ENCODE measurements at places on chromosomes 4 and X.

DNA sequence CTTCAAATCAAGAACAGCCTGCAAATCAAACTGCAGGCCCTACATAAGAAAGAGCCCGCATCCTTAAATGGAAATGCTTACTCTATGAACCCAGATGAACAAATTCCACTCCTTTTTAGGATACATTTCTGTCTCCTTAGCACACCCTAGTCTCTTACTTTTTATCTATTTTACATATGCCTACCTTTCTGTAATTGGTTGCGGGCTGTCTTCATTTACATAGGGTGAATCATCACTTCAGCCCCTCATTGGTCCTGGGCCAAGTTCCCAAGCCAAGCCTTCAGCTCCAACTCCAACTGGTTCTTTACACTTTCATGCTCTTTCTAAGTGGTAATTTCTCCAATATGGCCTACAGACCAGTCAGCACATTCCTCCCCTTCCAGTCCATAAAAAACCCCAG lies 219.3 kb downstream of the TRAM1L1 start:
- peak; percentile 4 for DNase-seq

GRCh38 chr4:3199653-3200422 lies 49.1 kb upstream of the MSANTD1 start:
- DNase-seq: peak; percentile 33

GRCh38 chrX:124862301-124862700 lies 457.4 kb upstream of the TEX13C start:
- DNase-seq: no peak

DNA sequence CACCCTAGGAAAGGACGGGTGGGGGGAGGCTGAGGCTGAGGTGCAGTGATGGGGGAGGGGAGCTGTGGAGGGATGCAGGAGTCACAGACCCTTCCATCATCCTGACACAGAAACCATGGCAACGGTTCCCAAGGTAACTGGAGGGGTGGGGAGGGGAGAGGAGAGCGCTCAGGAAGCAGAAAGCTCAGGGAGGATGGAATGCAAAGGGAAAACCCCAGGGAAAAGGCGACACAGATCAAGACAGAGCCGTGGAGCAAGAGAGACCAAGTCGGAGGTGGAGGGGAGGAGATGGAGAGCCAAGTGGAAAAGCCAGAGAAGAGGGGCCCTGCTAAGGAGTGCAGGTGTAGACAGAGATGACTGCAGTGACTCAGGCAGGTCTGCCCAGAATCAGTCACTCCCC lies 14.5 kb downstream of the L1CAM start:
- no peak for DNase-seq

GRCh38 chrX:103562801-103563200 lies 22.5 kb upstream of the TCEAL4 start:
- DNase-seq: no peak

DNA sequence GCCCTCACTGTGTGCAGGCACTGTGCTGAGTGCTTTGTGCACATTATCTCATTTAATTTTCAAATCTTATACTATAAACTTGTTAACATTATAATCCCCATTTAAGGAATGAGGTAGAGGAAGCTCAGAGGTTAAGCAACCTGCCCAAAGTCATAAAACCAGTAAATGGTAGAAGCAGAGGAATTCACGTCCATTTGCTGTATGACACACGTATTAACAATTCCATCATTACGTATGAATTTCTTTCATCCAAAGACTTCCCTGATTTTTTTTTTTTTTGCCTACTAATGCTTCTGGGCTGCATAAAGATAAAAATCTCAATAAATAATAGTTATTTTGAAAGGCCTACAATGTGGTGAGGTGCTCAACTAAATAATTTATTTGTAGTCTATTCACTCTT lies 64.5 kb upstream of the H2AZ1 start:
- DNase-seq: peak; percentile 70

DNA sequence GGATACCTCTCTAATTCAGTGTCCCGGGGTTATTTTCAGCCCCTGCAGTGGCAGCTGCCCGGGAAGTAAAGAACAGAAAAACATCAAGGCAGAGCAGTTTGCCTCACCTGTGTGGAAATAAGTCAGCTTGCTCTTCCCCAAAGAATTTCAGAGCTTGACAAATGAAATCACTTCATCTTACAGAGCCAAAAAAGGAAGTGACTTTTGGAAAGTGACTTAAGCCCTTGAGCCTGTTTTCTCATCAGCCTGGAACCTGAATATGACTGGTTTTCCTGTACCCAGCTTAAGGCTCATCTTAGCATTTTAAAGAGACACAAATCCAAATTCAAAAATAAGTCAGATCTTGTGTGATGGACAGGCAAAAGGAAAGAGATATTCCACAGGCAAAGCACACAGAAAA lies 211.6 kb downstream of the RCHY1 start:
- DNase-seq: no peak

DNA sequence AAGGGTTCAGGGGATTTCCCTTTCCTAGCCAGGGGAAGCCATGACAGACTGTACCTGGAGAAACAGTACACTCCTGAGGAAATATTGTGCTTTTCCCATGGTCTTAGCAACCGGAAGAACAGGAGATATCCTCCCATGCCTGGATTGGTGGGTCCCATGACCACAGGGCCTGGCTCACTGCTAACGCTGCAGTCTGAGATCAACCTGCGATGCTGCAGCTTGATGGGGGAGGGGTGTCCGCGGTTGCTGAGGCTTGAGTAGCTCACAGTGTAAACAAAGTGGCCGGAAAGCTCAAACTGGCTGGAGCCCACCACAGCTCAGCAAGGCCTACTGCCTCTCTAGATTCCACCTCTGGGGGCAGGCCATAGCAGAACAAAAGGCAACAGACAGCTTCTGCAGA lies 819.5 kb downstream of the TECRL start:
- DNase-seq: no peak

GRCh38 chrX:70082723-70083122 lies 20.5 kb downstream of the OTUD6A start:
- no peak for DNase-seq

GRCh38 chr4:109067508-109068235 lies 234.8 kb downstream of the COL25A1 start:
- peak; percentile 31 for DNase-seq

GRCh38 chr4:180240670-180241069 lies 2002.5 kb upstream of the TENM3 start:
- DNase-seq: no peak

- peak; percentile 51 for DNase-seq
Measured at GRCh38 chr4:152536545-152537182, 772 bp upstream of the FBXW7 start.

- no peak for DNase-seq
Measured at GRCh38 chrX:111123606-111124179, 27.7 kb downstream of the PAK3 start.

DNA sequence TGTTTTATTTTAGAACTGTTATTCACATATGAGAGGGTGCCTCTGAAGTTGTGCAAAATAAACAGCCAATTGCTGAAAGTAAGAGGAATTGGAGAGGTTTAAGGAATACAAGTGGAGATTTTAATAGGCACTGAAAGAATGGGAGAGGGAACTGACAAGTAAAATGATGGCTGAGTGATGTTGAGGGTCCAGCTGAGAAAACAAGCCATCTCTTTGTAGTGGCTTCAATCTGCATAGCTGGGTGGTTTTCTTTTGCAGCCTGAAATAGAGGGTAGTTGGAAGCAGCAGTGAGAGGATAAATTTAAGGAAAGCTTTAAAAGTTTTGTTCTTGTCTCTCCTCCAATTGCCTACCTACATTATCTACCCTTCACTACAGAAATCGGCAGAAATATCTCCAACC lies 106.7 kb upstream of the DGKK start:
- no peak for DNase-seq

- peak; percentile 36 for DNase-seq
Measured at GRCh38 chrX:140944710-140945109, 57.7 kb upstream of the SPANXB1 start.

DNA sequence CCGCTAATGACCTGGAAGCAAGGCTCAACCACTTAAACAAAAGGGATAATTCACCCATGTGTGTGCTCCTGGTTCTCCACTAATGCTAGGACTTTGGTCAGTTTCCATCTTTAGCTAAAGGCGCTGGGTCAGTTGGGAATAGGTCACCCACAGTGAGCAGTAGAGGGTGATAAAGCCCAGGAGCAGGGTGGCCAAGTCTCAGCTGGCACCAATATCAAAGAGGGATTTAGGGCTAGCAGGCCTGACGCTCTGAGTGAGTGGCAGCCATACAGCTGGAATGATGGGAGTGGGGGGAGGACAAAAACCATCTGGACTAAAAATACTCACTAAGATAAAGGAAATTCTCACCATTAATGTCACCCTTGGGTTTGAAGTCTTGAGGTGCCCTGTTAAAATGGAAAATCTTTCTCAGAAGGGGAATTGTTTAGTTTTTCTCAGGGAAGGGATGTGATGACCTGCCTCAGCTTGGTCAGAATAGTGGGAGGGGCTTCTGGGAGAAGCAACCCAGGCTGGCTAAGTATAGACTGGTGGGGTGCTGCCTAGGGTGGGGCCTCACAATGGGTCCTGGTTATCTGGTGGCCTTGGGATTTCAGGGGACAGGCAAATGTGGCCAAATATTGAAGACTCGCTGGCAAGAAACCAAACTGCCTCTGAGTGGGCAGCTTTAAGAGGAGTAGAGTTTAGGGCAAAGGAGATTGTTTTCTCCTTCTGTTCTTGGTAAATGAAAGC lies 47.1 kb downstream of the TSC22D3 start:
- DNase-seq: no peak

DNA sequence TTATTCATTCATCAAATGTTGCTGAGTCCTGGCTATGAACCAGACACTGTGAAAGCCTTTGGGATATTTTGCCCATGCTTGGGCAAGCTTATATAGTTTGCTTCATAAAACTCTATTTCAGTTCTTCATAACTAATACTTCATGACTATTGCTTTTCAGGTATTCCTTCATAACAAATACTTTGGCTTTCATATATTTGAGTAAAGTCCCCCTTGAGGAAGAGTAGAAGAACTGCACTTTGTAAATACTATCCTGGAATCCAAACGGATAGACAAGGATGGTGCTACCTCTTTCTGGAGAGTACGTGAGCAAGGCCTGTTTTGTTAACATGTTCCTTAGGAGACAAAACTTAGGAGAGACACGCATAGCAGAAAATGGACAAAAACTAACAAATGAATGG lies 1.7 kb upstream of the AFP start:
- peak; percentile 21 for DNase-seq

GRCh38 chrX:13064599-13065143 lies 20.3 kb upstream of the FAM9C start:
- DNase-seq: peak; percentile 90

GRCh38 chr4:123229286-123229685 lies 167.3 kb upstream of the SPRY1 start:
- peak; percentile 36 for DNase-seq

DNA sequence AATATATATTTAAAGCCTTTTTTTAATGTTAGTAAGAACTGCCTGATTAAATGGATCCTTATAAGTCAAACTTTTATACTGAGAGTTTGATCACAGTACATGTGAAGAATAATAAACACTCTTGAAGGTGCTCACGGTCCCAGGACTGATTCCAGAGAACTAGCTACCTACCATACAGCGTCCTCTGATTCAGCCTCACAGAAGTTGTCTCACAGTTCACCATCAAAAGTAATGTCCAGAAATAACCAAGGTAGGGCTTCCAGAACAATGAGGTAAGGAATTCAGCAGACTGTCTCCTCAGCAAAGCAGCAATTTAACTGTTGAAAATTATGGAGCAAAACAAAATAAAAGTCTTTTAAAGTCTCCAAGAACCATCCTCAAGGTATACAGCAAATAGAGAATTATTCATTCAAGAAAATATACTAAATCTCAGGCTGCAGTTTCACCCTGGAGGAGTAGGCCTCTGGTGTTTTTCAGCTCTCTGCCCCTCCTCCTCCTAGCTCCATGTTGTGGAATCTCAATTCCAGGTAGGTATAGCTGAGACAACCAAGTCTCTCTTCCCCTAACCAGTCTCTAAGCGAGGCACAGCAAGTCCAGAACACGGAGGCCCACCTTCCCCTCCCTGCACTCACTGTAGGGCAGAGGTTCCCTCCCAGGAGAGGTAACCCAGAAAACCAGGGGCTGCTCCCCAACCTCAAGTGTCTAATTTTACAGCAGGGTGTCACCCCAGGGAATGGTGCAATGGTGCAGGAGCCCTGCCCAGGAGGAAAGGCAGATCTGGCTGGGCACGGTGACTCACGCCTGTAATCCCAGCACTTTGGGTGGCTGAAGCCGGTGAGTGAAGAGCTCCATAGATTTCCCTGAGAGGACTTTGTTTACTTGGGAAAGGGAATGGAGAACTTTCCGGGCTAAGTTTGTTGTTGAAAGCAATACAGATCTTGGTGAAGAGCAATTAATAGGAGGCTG lies 28.6 kb downstream of the FAM241A start:
- DNase-seq: peak; percentile 55

GRCh38 chr4:88078579-88078978 lies 71.1 kb downstream of the PKD2 start:
- no peak for DNase-seq

GRCh38 chr4:62455871-62456270 lies 1255.7 kb downstream of the ADGRL3 start:
- peak; percentile 4 for DNase-seq

GRCh38 chr4:147586032-147586431 lies 31.2 kb upstream of the TMEM184C start:
- peak; percentile 18 for DNase-seq

DNA sequence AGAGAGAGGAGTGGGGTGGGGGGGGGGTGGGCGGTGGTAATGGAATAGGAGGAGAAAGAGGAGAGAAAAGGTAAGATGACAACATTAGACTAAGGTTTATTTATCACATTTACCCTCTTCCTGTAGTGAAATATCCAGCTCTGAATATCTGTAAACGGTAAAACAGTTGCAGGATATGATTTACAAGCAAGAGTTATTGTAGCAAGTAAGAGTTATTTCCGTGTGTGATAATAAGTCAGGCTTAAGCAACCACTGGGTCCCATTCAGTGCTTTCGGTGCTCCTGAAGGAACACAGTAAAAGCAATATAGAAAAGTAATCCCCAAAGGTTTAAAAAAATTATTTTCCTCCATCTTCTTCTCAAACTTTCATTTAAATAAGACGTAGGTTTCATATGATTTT lies 103.6 kb downstream of the MANBA start:
- no peak for DNase-seq

DNA sequence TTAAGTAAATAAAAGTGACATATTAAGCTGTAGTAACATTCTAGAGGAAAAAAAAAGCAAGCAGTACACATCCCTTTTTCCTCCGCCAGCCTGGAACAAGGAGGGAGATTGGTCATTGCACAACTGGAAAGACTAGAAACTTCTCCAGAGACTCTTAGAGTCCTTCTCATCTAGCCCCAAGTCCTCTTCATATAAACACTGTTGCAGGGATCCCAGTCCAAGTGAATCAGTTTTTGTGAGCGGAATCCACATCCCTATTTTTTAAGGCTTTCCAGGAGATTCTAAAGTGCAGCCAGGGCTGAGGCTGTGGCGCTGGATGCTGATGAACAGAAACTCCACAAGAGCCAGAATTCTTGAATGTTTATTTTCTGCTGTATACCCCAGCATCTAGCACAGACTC lies 23.8 kb downstream of the REELD1 start:
- DNase-seq: no peak

All from amniotic epithelial cell (primary cell).